Activated naive CD4-positive, alpha-beta T cell treated with anti-CD3 and anti-CD28 coated beads, Interleukin-2, amount 50 U/mL, for 72 hours (primary cell): ENCODE measurements at places on chromosomes 6 and 20. TPM values are rescaled to one million over a fixed set of nuclear protein-coding genes. Genes with fewer than 3 reads are reported as not detected.

The CEP162 gene
- total RNA-seq, result 4.9 TPM

The SGK2 gene
- total RNA-seq, result 0.59 TPM

The RWDD2A gene
- total RNA-seq, result 2.3 TPM

The TCFL5 gene
- total RNA-seq, result 3.5 TPM

The JAG1 gene
- 0.62 TPM for total RNA-seq

The CDSN gene
- total RNA-seq, result not detected

The OR2H1 gene
- not detected for total RNA-seq

The HAO1 gene
- not detected for total RNA-seq

The CNR1 gene
- total RNA-seq, result not detected

The AHCY gene
- 211 TPM for total RNA-seq

The FAM50B gene
- total RNA-seq, result 5.7 TPM

The LGSN gene
- not detected for total RNA-seq

The SNAP25 gene
- total RNA-seq, result 0.61 TPM

The KHDC1 gene
- total RNA-seq, result 2.3 TPM

The ADGRF5 gene
- not detected for total RNA-seq

The PHACTR1 gene
- 0.05 TPM for total RNA-seq

The DEFB124 gene
- not detected for total RNA-seq

The PBOV1 gene
- total RNA-seq, result not detected

The PTK7 gene
- total RNA-seq, result 4.7 TPM

The OTOR gene
- total RNA-seq, result not detected

The WFDC5 gene
- not detected for total RNA-seq

The ARHGAP40 gene
- total RNA-seq, result not detected

The SIRPD gene
- total RNA-seq, result not detected

The POU5F1 gene
- 0.59 TPM for total RNA-seq

The CFB gene
- total RNA-seq, result 3.6 TPM

The NKAPL gene
- not detected for total RNA-seq

The KCNQ5 gene
- 9.6 TPM for total RNA-seq

The KCNQ2 gene
- total RNA-seq, result 0.33 TPM

The LIN28B gene
- not detected for total RNA-seq
